ENCODE measurements at places on chromosomes 16 and 17.

- DNase-seq = no peak
These were observed 88.8 kb downstream of the CACNG1 start for GRCh38 chr17:67133161-67133560.

DNA sequence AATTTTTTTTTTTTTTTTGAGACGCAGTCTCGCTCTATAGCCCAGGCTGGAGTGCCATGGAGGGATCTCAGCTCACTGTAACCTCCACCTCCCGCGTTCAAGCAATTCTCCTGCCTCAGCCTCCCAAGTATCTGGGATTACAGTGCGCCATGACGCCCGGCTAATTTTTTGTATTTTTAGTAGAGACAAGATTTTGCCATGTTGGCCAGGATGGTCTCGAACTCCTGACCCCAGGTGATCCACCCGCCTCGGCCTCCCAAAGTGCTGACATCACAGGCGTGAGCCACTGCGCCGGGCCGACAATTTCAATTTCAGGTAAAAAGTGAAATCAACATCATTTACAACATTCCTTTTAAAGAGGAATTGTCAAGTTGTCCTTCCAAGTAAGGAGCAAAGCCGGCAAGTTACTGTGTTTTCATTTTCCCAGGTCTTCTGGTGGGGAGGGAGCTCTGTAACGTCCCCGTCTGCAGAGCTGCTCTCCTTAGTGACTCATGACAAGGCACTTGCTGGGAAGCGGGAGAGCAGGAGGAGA lies 873 bp downstream of the NPLOC4 start:
- no peak for DNase-seq

GRCh38 chr16:66924527-66925321 lies 611 bp downstream of the RRAD start:
- DNase-seq = no peak

- no peak for DNase-seq
These were observed 6.8 kb downstream of the DUS1L start for GRCh38 chr17:82058855-82059249.

- DNase-seq = no peak
These were observed 6.7 kb upstream of the LHX1 start for GRCh38 chr17:36930583-36930900.

GRCh38 chr16:2783581-2784357 lies 3.6 kb downstream of the PRSS33 start:
- no peak for DNase-seq

DNA sequence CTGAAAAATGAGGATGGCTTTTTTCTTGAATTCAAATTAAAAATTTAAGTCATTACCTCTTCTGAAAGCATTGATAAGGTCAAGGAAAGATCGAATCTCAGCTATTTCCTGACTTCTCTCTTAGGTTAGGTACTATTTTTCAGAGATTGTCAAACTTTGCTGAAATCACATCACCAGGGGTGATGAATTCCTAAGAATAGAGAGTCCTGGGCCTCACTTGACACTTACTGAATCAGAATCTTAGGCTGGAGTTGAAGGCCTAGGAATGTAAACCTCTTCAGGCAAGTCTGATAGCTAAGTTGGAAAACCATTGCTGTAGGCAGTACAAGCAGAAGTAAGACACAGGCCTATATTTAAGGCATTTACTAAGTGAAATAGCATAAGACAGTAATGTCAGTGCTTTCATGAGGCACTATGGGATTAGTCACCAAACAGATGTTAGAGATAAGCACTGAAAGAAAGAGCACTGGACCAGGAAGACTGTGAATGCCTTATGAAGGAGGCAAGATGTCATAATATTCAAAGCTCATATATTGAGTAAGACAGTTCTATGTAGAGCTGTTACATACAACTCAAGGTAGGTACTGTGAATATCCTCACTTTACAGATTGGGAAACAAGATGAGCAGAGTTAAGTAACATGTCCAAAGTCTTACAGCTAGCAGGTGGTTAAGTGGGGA lies 21.5 kb downstream of the DCAF7 start:
- DNase-seq = no peak

GRCh38 chr17:61589990-61590389 lies 1.0 kb downstream of the NACA2 start:
- no peak for DNase-seq
